ENCODE measurements at places on chromosomes 11 and 22.

DNA sequence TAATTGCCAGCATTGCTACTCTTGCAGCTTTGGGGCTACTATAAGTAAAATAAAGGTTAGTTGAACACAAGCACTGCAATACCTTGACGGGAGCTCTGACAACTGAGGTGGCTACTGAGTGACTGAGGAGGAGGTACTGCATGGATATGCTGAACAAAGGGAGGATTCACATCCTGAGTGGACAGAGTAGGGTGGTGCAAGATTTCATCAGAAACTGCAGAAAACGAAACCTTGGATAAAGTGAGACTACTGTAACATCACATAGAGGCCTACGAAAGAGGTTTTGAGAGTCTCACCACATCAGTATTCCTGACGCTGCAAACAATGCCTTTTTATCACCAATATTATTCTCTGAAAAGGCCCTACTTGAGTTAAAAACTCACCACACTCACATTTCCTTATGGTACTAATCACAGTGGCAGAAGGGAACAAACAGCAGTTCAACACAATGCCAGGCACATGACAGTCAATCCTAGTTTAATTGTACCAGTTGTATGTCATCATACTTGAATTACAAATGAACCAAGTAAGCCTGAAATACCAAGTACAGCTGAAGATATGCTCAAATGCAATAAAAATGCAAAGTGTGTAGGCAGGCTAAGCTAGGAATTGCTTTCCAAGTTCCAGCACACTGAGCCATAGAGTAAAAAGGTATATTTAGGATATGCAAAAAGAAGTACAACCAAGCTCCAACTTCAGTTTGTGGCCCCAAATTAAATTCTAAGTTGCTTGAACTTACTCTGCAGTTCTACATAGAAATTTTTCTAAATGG is 4.0 kb upstream of the GPR83 start:
- DNase-seq: no peak

DNA sequence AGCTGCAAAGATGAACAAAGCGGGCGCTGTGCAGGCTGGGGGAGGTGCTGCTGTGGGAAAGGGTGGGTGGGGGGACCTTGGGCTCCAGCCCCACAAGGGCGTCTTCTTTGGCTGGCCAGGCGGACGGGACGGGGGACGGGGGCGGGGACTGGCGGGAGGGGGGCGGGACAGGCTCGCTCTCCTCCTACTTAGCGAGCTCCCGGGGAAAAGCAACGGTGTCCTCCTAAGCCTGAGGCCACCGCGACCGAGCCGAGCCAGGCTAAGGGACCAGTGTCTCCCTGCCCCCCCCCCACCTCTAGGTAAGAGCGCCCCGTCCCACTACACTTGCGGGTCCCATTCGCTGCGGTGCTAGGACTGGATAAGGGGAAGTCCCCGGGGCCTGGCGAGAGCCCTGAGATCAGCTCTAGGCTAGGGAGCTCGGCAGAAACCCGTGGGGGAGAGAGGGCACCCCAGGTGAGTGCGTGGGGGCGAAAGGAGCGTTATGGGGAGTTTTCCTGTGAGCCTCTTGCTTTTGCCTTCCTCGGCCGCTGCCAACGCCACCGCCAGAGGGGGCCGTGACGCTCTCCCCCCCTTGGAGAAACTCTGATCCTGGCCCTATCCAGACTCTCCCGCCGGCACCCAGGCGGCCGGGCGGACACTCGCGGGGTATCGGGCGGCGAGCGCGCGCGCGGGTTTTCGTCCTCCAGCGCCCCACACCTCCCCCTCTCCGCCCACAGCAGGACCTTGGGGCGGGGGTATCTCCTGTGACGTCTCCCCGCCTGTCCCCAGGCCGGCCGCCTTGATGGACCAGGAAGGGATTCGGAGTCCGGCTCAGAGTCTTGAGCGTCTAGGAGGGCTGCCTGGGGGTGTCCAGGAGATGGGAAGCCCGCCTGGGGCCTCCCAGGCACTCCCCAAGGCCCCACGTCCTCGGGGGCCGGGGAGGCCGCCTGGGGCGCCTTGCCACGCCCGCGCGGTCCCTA is at the start of gene PHLDB1:
Gene PHLDB1, plus strand, starts transcription at position 215 of the 959 bp plus-strand sequence. CDS start 6,222 bp downstream, outside the sequence.
- peak; percentile 78 for DNase-seq

DNA sequence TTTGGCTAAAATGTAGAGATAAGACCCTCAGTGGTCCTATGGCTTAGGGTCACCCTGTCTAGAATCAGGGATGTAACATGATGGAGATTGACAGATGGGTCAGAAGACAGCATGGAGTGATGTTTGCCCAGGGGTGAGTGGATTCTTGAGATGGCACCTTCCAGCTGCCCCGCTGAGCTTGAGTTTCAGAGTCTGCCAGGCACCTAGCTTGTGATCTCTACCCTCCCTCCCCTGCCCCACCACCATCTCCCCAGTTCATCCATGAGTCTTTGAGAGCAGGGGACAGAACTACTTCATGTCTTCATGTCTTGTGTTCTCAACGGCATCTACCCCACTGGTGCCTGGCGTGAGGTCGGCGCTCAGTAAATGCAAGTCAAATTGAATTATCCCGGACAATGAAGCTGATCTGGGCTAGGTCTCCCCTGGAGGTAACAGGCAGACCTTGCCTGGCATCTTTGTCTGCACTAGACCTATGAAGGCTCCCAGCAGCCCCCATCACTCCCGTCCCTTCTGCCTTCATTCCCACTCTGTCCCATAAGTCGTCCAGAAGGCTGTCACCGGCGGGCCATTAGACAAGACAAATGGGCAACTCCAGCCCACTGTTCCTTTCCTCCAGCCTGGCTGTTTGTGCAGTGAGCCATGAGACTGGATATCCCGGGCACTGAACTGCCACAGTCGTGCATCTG is 239.2 kb upstream of the TBCEL start:
- DNase-seq: no peak

DNA sequence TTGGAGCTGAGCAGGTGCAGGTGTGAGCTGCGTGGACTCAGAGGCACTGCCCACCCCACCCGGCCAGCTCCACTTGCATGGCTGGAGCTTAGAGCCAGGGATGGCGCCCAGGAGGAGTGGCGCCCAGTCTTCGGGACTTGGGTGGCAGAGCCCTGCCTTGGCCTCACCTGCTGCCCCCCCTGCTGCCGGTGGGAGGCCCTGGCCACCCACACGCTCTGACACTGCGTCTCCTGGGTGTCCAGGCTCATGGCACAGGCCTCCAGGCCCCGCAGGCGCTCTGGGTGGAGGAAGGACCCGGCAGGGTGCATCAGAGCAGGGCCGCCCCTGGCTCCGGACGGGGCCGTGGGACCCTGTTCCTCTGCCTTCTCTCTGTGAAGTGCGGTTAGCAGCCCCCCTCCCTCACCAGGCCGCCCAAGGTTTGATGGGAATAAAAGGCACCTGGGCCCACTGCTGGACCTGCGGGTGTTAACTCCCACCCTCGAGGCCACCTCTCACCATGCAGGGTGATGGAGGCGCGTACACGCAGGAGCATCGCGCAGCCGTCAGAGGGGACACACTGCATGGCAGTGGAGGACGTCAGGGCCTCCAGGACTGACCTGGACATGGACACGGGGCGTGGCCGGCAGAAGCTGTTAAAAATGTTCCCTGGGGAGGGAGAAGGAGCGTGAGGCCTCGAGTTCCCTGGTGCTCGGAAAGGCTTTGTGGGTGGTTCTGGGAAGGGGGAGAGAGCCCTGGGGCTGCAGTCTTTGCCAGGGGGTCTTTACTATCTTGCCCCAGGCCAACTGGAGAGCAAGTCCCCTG is 11.8 kb downstream of the IL17REL start:
- no peak for DNase-seq

DNA sequence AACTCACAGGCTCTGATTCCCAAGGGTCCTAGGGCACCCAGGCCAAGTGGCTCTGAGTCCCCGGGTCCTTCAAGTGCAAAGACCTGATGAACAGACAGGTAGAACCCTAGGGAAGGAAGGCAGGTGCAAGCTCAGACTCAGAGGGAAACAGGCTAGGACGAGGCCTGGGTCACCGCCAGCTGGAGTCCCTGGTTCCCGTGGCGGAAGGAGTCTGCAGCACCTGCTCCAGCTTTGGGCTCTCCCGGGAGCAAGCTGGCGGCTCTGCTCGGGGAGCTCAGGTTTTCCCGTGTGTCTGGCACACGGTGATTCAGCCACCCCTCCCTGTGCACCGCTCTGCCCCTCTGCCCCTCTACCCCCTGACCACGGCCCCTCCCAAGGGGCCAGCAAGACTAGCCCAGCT is 59.8 kb downstream of the WNT7B start:
- DNase-seq: no peak

DNA sequence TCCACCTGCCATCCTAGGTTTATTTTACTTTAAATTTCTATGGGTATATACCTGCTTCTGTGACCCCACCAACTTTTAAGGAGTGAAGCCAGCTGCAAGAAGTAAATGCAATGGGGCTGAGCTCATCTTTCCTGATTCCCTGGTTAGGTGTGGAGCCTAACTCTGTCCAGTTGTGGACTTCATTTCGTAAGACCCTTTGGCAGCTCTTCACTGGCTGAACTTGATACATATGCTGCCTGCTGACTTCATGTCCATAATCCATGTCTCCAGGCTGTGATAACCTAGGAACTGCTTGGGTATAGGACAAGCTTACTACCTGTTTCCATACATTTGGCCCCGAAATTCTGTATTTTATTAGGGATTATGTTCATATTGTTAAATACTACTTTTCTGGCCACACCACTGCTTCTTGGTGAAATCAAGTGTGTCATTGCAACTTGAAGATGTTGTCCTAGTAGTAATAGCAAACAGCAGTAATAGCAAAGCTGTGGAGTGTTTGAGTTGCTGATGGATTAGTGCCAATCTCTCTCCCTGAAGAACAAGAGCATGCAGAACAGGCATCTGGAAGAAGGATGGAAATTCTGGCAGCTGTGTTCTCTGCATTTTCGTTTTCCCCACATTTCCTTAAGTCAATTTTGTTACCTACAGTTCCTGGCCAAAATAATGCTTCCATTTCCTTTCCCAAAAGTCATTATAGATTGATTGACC is 31.2 kb downstream of the LDLRAD3 start:
- no peak for DNase-seq

DNA sequence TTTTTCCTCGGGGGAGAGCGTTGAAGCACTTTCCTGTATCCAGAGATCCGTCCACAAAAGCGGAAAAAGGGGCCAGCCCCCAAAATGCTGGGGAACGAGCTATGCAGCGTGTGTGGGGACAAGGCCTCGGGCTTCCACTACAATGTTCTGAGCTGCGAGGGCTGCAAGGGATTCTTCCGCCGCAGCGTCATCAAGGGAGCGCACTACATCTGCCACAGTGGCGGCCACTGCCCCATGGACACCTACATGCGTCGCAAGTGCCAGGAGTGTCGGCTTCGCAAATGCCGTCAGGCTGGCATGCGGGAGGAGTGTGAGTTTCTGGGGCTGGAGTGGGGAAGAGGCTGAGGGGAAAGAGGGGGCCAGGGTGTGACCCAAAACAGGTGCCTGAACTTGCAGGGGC is 2.6 kb downstream of the NR1H3 start:
- DNase-seq: no peak

DNA sequence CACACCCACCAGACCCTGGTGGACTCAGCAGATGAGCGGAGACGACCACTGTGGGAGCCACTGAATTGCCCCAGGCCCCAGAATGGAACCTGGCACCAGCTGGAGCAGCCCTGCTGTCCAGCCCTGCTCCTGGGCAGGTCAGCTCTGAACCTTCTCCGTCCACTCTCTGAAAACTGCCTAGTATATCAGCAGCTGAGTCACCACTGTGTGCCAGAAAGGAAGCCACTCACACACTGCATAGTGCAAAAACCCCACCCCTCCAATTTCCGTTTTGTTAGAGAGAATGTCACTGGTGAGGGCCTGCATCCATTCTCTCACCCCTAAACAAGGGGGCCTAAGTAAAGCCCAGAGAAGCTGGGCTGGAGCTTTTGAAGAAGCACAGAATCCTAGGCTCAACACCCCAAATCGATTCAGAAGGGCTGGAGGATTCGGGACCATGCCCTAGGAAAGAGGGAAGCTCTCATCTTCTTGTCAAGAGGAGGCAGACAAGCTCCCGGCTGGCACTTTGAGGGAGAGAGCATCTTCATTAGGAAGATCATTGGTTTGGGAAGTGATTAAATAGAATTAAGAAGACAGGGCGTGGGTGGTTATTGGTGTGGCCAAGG is 44.5 kb downstream of the GALNT18 start:
- peak; percentile 24 for DNase-seq

GRCh38 chr11:7251836-7252682 is at the start of gene SYT9:
SYT9 (plus strand) TSS chr11:7251904; CDS start chr11:7252187, 283 bp downstream.
- peak; percentile 36 for DNase-seq

DNA sequence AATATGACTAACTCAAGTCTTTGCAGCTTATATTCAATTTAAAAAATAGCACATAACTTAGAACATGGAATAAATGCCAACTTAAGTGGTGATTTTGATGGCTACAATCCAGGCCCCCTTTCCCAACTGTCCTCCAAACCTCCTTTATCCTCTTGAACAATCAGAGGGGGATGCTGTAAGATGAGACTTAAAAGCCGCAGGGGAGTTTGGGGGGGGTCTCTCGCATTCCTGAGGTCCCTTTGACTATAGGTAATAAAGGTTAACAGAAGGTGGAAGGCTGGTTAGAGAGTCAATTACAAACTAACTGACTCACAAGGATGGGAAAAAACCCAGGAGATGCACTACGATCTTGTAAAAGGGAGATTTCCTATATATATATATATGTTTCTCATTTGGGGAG is 101.8 kb downstream of the KIRREL3 start:
- DNase-seq: no peak

DNA sequence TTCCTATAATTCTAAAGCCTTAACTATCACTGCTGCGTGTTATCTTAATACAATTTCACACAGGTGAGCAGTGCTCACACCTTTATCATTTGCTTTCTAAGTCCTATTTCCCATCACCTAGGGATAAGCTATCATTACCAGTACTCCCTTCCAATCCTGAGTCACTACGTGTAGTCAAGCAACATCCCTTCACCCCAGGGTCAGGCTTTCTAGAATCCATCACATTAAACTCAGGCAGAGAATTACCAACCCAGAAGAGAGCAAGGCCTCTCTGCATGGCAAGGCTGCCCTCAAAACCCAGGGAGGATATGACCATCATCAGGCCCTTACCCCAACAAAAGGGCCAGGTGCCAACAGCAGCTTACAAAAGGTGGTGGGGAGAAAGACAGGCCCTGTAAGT is 9.8 kb downstream of the PACSIN2 start:
- DNase-seq: peak; percentile 29

- DNase-seq: no peak
These were observed 27.7 kb downstream of the PRCP start for GRCh38 chr11:82872377-82873150.

GRCh38 chr11:131324921-131325570 is 45.4 kb upstream of the NTM start:
- no peak for DNase-seq

GRCh38 chr22:45582955-45583320 is 80.3 kb downstream of the FBLN1 start:
- no peak for DNase-seq

- DNase-seq: no peak
These were observed 106.9 kb upstream of the SORL1-AS1 start for GRCh38 chr11:121559606-121560200.

DNA sequence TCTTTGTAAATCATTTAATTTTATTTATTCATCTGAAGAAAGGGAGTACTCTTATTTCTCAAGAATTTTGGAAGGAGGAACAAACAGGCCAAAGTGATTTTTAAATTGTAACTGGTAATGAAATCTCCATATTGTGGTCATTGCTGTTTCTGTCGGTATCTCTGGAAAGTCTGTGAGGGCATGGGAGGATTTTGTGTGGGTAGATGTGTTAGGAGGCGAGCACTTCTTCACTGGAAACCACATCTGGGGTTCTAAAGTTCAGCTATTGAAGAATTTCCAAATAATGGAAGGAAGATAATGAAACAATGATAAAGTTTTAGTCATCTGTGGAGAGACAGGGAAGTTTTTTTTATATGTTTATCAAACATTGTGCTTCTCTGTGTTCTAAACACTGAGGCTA is 6.6 kb downstream of the TRIM34 start:
- no peak for DNase-seq

GRCh38 chr11:14309425-14310192 is 49.4 kb downstream of the RRAS2 start:
- no peak for DNase-seq
